ENCODE measurements at places on chromosomes 6 and 20.

DNA sequence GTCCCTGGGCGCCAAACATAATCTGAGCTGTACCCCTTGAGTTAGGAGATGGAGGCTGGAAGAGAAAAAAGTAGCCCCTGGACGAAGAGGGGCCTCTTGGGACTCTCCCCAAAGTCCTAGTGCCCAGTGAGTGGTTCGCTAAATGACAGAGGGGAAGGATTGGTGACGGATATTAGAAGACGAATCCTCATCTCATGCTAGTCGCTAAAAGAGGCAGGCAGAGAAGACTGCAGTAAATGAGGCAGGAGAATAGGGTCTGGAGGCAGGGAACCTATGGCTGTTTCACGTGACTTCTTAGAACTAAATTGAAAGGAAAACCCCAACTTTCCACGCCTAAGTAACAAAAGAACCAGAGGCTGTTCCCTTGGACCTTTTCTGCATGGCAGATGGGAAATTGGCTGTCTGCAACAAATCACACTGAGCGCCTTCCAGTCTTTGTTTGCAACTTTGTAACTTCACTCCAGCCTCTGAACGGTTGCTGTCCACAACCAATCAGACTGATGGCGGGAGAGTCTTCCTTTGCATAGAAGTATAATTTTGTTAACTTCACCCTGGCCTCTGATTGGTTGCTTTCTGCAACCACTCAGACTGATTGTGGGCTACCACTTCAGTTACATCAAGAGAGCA, 731 bp upstream of the RBL1 start:
- DNase-seq: no peak

- DNase-seq: no peak
Observed at GRCh38 chr20:17932396-17932795, 36.2 kb downstream of the SNX5 start.

- DNase-seq: no peak
Observed at GRCh38 chr20:8292793-8293192, 160.7 kb downstream of the PLCB1 start.

GRCh38 chr6:144395014-144395413, 109.9 kb downstream of the UTRN start:
- no peak for DNase-seq
